Tracheal epithelial cell (primary cell): ENCODE measurements at places on chromosomes 6 and 20. TPM values are rescaled to one million over a fixed set of nuclear protein-coding genes. Genes with fewer than 3 reads are reported as not detected.

Gene GID8
- total RNA-seq = 52.1 and 64.6 TPM in 2 replicates

Gene PSORS1C2
- not detected in 2 replicates for total RNA-seq

Gene PI16
- under 0.01 TPM in 1 of 2 replicates, not detected in the other for total RNA-seq

Gene PRRC2A
- total RNA-seq = 23.6 and 35.6 TPM in 2 replicates

Gene SPATS1
- total RNA-seq = not detected in 2 replicates

Gene WFDC5
- 2.4 TPM in 1 of 2 replicates, not detected in the other for total RNA-seq

Gene CALHM6
- total RNA-seq = 1.3 and 1.4 TPM in 2 replicates

Gene PANK2
- total RNA-seq = 41.8 and 59.5 TPM in 2 replicates

Gene PRR18
- under 0.01 TPM in 1 of 2 replicates, not detected in the other for total RNA-seq

Gene ADTRP
- total RNA-seq = 6.5 and 12.8 TPM in 2 replicates

Gene SNX9
- total RNA-seq = 29.0 and 40.2 TPM in 2 replicates

Gene NKAIN2
- not detected in 2 replicates for total RNA-seq

Gene ERVFRD-1
- total RNA-seq = not detected in 2 replicates

Gene RAET1L
- total RNA-seq = 2.3 and 9.4 TPM in 2 replicates

Gene PDE7B
- 0.24 TPM in 1 of 2 replicates, not detected in the other for total RNA-seq

Gene MEI4
- 0.24 TPM in 1 of 2 replicates, not detected in the other for total RNA-seq

Gene RBBP8NL
- total RNA-seq = 0.24 and 0.64 TPM in 2 replicates

Gene PRND
- under 0.01 TPM in 1 of 2 replicates, not detected in the other for total RNA-seq

Gene IL17F
- not detected in 2 replicates for total RNA-seq

Gene CST7
- not detected in 2 replicates for total RNA-seq

Gene PAK5
- under 0.01 TPM in 1 of 2 replicates, not detected in the other for total RNA-seq

Gene SIM1
- 0.72 TPM in 1 of 2 replicates, not detected in the other for total RNA-seq

Gene TMEM244
- not detected in 2 replicates for total RNA-seq

Gene BPIFB1
- not detected in 2 replicates for total RNA-seq

Gene PMEPA1
- 86.0 and 89.7 TPM in 2 replicates for total RNA-seq

Gene SPATA2
- 0.96 and 1.1 TPM in 2 replicates for total RNA-seq

Gene SLC22A3
- total RNA-seq = 8.0 and 9.2 TPM in 2 replicates

Gene B3GALT4
- total RNA-seq = 3.6 and 11.1 TPM in 2 replicates

Gene KIAA0408
- not detected in 2 replicates for total RNA-seq

Gene MYCT1
- 0.64 and 0.72 TPM in 2 replicates for total RNA-seq

Gene SLC26A8
- not detected in 2 replicates for total RNA-seq

Gene LRRC1
- total RNA-seq = 17.6 and 27.9 TPM in 2 replicates

Gene FUT9
- total RNA-seq = not detected in 2 replicates

Gene GPR6
- not detected in 2 replicates for total RNA-seq

Gene FYN
- total RNA-seq = 26.4 and 62.2 TPM in 2 replicates

Gene AKAP12
- total RNA-seq = 1.3 and 78.8 TPM in 2 replicates

Gene TINAG
- total RNA-seq = 2.9 TPM in 1 of 2 replicates, not detected in the other

Gene OPN5
- total RNA-seq = not detected in 2 replicates

Gene TGIF2
- total RNA-seq = 9.4 and 10.8 TPM in 2 replicates

Gene CALHM4
- not detected in 2 replicates for total RNA-seq

Gene E2F1
- 0.43 and 2.2 TPM in 2 replicates for total RNA-seq
